ENCODE measurements at places on chromosomes 4 and X.

- no peak for DNase-seq
Measured at GRCh38 chr4:57865264-57865663, 755.1 kb upstream of the IGFBP7 start.

- DNase-seq = no peak
Measured at GRCh38 chr4:139789096-139789654, 123.6 kb downstream of the MGST2 start.

DNA sequence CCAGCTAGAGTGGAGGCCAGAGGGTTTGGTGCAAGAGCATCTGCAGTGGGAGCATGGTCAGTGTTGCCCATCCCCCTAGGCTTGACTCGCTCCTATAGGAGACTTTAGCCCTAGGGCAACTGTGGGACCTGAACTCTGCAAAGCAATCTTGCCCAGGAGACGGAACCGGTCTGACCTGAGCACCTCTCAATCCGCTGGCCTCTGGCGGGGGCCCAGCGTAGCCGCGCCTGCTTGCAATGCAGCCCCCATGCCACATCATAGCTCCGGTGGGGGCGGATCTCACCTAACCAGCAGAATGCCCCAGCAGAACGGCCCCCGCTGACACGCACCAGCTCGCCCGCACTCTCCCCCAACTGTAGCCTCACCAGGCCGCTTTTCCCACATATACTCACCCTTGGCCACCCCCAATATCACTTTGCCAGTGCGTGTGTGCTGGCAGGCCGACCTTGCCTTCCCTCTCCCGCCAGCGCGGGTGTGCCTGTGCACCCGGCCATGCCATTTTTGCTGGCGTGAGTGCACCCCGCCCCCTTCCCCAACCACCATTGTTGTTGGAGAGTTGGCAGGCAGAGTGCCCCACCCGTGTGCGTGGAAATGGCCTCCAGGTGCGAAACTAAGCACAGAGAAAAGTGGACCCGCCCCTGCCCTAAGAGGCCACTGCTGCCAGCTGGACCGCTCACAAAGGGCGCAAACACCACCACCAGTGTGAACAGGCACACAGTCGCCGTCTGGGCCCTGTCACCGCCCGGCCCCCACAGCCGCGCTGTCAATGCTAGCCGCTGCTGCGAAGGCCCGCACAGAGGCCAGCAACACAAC is 5.8 kb downstream of the BEX4 start:
- peak; percentile 5 for DNase-seq

DNA sequence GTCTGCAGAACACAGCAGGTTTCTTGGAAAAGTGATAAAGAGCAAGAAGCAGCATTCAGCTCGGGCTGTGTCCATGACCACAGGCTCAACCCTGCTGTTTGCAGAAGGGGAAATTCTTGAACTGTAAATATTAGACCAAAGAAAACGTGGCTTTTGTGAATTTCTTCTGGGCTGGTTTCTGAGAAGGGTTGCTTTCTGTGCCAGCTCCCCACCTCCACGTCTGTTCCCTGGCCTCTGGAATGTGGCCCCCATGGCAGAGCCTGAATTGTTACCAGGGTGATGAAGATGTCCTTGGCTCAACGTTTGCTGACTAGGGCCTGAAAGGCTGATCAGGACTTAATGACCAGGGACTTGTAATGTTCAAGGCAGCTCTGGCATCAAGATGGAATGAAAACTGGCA is 116.0 kb downstream of the CPEB2 start:
- DNase-seq = no peak

DNA sequence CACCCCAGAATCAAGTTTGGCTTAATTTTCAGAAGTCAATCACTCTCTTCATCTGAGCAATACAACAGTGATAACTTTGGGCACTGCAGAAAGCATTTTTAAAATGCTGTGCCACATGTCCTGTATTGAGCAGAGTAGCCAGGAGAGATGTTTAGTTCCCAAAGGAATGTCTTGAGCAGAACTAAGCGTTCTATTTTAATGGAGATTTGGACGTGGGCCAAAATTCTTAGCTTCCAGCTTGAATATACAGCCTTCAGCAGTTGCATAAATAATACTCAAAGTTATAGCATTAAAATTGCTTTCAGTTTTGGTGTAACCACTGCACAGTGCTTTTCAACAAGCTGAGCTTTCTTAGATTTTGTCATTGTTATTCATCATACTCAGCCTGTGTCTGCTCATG is 679.2 kb downstream of the NLGN4X start:
- DNase-seq = no peak

GRCh38 chr4:87077914-87078585 is 142.4 kb downstream of the KLHL8 start:
- no peak for DNase-seq

DNA sequence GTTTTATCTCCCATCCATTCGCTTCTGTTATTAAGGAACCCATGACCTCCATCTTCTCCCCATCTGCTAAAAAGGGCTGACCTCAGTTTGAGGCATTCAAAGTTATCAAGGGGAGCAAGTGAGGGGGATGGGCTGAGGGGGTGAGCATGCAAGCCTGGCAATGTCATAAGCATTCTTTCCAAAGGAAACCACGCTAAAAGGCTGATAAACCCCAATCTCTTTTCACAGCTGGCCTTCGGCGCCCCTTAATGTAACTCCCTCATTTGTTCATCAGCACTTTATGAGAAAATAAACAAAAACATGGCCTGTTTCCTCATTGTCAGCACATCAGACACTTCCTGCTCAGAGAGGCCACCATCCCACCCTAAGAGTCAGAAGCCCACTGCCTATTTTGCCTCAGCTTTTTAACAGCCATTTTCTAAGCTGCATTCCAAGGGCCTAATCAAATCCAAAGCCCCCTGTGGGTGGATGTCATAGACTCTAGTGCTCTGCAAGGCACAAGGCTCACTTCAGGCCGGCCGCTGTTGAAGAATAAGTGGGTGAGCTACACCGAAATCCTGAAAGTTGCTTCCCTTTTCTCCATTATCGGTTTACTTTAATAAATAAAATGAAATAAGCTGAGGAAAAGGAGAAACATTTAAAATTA is 92.0 kb upstream of the SRD5A3 start:
- no peak for DNase-seq

DNA sequence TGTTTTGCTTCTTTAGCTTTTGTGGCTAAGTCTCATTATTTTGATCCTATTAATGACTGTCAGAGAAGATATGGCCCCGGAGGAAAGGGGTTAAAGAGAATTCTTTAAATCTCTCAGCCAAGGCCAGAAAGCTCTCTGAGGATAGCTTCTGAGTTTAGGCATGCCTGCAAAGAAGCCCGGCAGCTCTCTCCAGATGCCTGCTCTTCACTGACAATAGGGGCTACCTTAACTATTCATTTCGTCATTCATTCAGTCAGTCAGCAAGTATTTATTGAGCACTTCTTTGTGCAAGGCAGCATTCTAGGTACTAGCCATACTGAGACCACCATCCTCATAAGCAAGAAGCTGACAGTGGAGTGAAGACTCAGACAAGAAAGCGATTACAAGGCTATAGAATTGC is 34.0 kb upstream of the BMP15 start:
- no peak for DNase-seq

DNA sequence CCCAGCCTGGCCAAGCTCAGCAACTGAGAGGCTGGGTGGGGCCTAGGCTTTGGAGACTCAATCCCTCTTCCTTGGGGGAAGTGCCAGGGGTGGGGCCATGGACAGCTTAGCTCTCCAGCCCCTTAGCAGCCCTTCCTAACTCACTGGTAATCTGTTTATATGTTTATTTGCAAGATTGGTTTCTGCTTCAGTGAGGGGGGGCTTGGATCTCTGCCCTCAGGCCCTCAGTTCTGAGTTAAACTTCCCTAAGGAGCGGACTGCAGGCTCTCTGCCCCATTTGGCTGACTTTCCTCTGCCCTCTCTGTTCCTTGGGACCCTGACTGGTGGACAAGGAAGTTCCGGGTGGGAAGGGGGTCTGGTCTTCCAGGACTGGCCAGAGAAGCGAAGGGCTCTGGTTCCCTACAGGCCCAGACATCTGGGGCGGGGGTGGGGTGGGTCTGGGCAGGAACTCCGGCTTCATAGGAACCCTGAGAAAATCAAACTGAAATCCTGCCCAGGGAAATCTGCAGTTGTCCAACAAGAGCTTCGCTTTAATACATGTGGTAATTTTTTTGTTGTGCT is 51.4 kb downstream of the NALF2 start:
- DNase-seq = no peak

- DNase-seq = peak; percentile 59
Measured at GRCh38 chr4:134024251-134024650, 177.3 kb downstream of the PABPC4L start.

GRCh38 chr4:110620691-110621327 is 2.1 kb downstream of the PITX2 start:
- DNase-seq = peak; percentile 74

DNA sequence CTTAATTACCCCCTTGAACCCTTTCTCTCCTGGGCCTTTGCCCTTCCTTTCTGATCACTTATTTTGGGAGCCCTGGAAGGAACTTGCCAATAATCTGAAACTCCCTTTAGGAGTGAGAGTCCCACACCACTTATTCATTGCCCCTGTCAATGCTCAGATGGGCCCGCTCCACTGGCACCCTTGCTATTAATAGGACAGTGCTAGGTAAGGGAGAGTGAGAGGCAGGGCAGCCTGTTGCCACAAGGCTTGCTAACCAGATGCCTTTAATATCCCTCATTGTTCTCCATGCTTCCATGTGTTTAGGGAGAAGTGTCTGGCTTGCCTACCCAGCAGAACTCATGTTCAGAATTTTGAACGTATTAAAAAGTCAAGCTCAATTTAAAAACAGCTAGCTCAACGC is 1.7 kb upstream of the NHS start:
- DNase-seq = peak; percentile 2

- DNase-seq = no peak
Measured at GRCh38 chr4:143089291-143089690, 95.4 kb upstream of the USP38 start.

- DNase-seq = no peak
Measured at GRCh38 chr4:54669831-54670230, 12.1 kb downstream of the KIT start.

- DNase-seq = no peak
Measured at GRCh38 chrX:66544181-66544580, 94.7 kb downstream of the EDA2R start.

- DNase-seq = no peak
Measured at GRCh38 chr4:173012608-173013007, 156.0 kb upstream of the GALNT7 start.

DNA sequence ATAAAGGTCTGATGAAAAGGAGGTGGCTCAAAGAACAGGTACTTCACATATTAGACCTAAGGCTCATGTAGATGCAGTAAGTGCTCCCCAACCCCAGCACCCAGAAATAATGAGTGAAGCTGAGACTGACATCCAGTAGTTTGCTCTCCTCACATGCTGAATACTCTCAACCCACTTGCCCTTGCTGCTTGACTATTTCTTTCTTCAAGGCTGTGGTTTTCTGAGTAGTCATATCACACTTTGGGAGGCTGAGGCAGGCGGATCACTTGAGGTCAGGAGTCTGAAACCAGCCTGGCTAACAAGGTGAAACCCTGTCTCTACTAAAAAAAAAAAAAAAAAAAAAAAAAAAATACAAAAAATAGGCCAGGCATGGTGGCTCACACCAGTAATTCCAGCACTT is 51.5 kb upstream of the PRPS1 start:
- DNase-seq = no peak

DNA sequence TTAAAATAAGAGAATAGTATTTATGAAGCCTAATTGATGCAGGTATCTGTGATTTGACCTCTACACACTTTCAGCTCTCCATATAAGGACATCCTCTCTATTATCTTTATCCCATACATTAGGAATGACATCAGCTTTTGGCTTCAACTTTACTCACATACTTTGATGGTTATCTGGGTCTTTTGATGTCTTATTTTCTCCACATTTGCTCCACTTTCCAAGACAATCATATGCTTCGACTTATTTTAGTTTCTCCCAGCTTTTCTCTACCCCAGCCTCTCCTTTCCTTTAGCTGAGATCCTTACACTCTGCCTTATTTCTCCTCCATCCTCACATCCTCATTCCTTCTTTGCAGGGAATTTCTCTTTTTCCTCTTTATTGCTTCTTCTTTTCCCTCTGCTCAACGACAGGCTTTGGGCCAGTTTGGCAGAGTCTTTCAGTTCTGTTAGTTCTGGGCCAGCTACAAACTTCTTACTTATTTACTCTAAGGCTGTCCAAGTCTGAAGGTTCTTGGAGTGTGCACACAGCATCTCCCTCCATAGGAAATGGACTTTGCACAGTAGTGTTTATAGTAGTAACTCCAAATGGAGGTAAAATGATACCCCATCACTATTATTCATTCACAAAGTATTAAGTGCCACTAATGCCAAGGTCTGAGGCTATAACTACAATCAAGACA is 50.5 kb downstream of the SLC4A4 start:
- DNase-seq = no peak

DNA sequence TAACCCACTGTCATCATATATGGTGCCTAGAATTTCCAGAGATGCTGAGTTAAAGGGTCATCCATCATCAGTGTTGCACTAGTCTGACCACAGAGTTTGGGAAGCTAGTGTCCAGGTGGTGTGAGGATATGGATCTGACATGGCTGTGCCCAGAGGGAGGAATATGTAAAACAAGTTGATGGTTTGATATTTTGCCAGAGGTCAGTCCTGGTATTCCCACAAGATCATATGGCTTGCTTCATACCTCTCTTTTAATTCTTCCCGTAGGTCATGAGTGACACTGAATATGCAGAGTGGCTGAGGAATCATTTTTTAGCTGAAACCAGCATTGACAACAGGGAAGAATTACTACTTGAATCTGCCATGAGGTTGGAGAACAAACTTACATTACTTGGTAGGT is 75.6 kb downstream of the ATP10D start:
- DNase-seq = no peak

DNA sequence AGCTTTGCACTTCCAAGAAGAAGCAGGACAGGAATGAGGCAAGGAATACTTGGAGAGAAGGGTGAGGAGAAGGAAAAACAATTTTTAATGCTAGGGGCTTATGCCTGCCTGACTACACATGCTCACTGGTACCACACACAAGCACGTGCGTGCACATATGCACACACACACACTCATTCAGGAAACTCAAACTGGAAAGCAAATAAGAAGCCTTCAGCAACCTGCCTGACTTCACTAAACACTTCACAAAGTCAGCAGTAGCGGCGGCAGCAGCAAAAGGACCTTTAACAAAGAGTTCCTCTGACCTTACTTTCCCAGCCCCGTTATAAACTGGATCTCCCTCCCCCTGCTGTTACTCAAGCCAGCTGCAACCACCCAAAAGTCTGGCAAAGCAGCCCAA is 3.3 kb downstream of the ZDHHC9 start:
- DNase-seq = no peak

GRCh38 chrX:104359124-104359523 is 104.4 kb upstream of the ESX1 start:
- no peak for DNase-seq

DNA sequence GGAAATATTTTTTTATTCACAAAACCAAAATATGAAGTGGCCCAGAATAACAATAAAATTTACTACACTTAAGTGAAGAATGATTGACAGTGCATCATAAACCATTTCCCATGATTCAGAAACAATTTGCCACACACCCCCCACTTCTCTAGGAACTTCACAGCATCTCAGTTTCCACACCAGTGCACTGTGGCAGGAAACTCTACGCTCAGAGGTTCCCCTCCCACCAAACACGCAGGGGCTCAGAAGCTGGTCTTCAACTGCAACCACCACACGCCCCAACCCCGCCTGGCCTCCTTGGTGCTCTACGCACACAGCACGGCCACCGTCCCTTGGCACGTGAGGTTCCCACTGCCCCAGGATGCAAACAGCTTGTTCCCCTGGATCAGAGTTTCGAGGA is 63.7 kb downstream of the ZFYVE28 start:
- no peak for DNase-seq

GRCh38 chr4:156495091-156495490 is 476.5 kb downstream of the PDGFC start:
- DNase-seq = no peak
